Stimulated activated CD4-positive, alpha-beta T cell treated with anti-CD3 and anti-CD28 coated beads, Interleukin-15, amount 100 ng/mL, for 48 hours (primary cell): ENCODE measurements at places on chromosomes 3 and 15.

GRCh38 chr3:177481329-177481728 lies 284.0 kb upstream of the TBL1XR1 start:
- DNase-seq, result no peak

- DNase-seq, result no peak
Measured at GRCh38 chr3:10560060-10560861, 54.9 kb upstream of the ATP2B2 start.

GRCh38 chr15:94247789-94248638 lies 16.7 kb downstream of the MCTP2 start:
- DNase-seq, result no peak

GRCh38 chr3:139935866-139936817 lies 1.2 kb downstream of the CLSTN2 start:
- no peak for DNase-seq

DNA sequence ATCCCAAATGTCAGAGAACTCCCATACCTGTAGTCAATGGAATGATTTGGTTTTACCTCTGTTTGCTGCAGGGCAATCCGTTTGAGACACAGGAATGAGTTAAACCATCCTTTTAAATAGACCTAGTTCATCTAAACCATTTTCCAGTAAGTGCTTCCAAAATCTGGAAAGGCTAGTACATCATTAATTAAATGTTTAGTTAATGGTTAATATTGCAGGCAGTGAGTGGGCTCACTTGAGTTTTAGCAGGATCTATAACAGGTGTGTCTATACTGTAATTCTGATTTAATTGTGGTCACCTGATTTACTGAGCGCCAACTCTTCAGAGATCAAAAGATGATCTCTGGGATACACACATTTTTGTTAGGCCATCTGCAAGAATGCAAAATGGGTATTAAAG lies 353.9 kb upstream of the ROPN1 start:
- no peak for DNase-seq
